ENCODE measurements at places on chromosomes 11 and 22. TPM values are rescaled to one million over a fixed set of nuclear protein-coding genes. Genes with fewer than 3 reads are reported as not detected.
A peak's percentile ranks its signal among the peaks of the same experiment; 100 is the strongest.

- DNase-seq: no peak
Measured at GRCh38 chr22:19998991-19999820, 17.4 kb downstream of the ARVCF start.

GRCh38 chr11:8291421-8292350 lies 28.0 kb upstream of the LMO1 start:
- DNase-seq: no peak

The SOX10 gene
- total RNA-seq: not detected

DNA sequence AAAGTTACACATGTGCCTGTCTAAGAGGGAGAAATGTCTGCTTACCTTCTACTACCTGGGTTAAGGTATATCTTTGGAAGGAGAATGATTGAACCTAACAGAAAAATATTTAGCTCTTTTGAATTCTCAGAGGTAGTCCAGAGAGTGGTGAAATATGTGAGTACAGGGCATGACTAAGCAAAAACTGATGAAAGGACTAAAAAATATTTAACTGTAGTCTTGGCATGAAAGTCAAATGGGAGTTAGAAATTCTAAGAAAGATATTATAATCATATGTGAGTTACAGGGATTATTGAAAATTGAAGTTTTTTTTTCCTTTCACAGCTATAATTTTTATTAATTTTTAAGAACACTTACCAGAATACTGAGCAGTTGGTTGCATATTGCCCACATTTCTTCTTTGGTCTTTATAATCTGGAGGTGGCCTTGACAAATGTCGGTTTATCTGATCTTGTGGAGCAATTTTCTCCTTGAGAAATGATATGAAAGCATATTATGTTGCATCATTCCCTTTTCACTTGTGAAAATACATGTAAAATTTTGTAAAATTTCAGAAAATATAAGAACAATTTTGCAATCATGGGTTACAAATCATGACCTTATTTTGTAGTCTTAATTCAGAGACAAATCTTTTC lies 61.4 kb upstream of the MTMR2 start:
- DNase-seq: no peak

- DNase-seq: no peak
Measured at GRCh38 chr11:12528487-12528886, 145.7 kb upstream of the TEAD1 start.

The TRIM34 gene
- total RNA-seq: 13.2 TPM

DNA sequence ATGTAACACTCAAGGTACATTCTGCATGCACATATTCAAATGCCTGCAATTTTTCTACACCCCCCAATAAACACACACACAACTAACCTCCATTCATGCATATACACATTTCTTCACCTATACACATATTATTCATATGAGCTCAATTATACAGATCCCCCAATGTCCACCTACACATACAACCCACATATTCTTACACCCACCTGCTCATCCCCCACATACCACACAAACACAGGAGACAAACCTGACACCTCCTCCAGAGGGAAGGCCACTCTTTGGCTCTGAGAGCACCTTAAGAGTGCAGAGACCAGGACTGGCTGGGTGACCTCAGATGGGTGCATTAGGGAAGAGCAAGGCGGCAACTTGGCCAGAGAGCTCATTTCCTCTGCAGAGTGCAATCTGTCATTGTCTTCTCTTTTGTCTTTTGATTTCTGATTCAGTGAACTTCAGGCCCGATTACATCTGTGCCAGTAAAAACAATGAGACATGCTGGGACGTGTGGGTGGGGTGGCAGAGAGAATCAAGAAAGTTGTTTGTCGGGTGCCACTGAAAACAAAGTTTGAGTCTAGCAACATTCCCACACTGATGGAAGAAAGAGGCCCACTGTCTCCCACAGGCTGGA lies 208.4 kb downstream of the NXPE2 start:
- DNase-seq: no peak

- no peak for DNase-seq
Measured at GRCh38 chr11:114036958-114037357, 22.6 kb upstream of the ZBTB16 start.

The UBQLN3 gene
- not detected for total RNA-seq

The SYT13 gene
- total RNA-seq: 7.2 TPM

- DNase-seq: peak; percentile 6
Measured at GRCh38 chr11:23143022-23143421, 282.7 kb upstream of the CCDC179 start.

The CD6 gene
- total RNA-seq: 0.10 TPM

- DNase-seq: no peak
Measured at GRCh38 chr11:13883042-13883441, 79.5 kb upstream of the SPON1 start.

GRCh38 chr11:60265373-60266214 lies 14.9 kb upstream of the MS4A4A start:
- DNase-seq: peak; percentile 67

- DNase-seq: peak; percentile 57
Measured at GRCh38 chr11:116073854-116074837, 569.9 kb upstream of the CADM1 start.

The ST14 gene
- 0.30 TPM for total RNA-seq

- DNase-seq: no peak
Measured at GRCh38 chr11:30911247-30911646, 325.1 kb upstream of the MPPED2 start.

GRCh38 chr11:19602891-19603290 lies 109.7 kb upstream of the NAV2 start:
- peak; percentile 32 for DNase-seq

DNA sequence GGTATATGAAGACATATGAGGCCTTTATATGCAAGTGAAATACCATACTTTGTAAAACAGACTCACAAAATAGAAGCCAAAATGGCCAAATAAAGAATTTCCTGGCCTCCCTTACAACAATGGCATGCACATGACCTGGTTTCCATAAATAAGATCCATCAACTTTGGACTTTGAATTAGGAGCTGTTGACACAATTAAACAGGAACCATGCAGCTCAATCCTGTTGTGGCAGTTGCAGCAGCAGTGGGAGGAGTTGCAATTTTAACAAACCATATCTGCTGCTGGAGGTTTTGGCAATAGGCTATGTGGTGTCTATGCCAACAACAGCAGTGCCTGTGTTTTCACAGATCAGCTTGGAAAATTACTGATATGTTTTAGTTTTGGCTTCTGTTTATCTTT lies 818.6 kb downstream of the FAM181B start:
- no peak for DNase-seq

GRCh38 chr22:33083212-33083611 lies 25.0 kb upstream of the SYN3 start:
- DNase-seq: no peak

DNA sequence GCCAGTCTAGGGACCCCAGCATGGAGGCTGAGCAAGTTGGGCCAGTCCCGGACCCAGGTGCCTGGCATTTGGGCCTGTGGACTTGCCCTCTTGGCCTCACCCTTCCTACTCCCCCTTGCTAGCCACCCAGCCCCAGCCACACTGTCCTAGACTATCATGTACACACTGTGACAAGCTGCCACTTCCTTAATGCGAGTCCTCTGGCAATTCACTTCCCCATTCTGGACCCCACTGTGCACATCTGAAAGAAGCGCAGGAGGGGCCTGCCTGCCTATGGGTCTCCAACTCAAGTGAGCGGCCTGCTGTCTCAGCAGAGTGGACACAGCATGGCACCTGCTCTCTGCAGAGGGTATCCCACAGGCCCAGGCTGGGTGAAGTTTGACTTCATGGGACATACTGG lies 68.5 kb upstream of the LMO1 start:
- no peak for DNase-seq

GRCh38 chr11:2108675-2109491 lies 30.3 kb downstream of the IGF2 start:
- DNase-seq: no peak

- DNase-seq: no peak
Measured at GRCh38 chr11:111761036-111761435, 5.2 kb downstream of the PPP2R1B start.

GRCh38 chr11:11444804-11445131 lies 91.7 kb upstream of the CSNK2A3 start:
- DNase-seq: no peak

DNA sequence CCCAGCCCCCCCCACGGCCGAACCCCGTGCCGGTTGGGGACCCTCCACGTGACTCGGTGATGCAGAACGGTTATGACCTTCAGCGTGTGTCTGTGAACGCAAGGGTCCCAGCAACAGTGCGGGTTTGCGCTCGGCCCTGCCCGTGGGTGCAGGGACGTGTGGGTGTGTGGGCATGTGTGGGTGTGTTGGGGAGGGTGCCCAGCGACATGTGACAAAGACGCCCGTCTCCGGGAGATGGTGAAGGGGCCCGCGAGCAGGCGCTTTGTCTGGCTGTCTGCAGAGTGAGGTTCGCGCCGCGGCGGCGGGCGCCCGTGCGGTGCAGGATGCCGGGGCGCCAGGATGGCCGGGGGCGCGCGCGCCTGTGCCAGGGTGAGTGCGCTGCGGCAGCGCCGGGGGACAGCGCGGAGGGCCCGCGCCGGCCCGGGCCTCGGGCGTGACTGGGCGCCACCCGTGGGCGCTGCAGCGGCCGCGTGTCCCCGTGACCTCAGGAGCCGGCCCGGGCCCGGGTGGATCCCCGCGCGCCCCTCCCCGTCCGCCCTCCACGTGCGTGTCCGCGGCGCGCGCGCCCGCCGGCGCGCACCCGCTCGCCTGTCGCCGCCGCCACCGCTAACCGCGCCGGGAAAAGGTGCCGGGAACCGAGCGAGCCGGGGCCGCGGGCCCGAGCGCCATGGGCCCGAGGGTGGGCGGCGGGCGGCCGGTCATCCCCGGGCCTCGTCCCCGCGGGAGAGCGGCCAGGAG lies at the start of gene LRFN4:
LRFN4 (plus strand) TSS at position 569 of the 738 bp plus-strand sequence. CDS start 681 bp downstream, outside the sequence.
- DNase-seq: peak; percentile 71

- DNase-seq: no peak
Measured at GRCh38 chr11:120220747-120221037, 9.9 kb downstream of the OAF start.

GRCh38 chr22:44587737-44588310 lies 89.8 kb upstream of the RTL6 start:
- no peak for DNase-seq

The YPEL4 gene
- 0.25 TPM for total RNA-seq

The CD151 gene
- total RNA-seq: 642 TPM

GRCh38 chr11:119029069-119029339 lies 1.7 kb downstream of the SLC37A4 start:
- no peak for DNase-seq

The B3GAT1 gene
- not detected for total RNA-seq

GRCh38 chr11:108551651-108552462 lies 41.7 kb downstream of the EXPH5 start:
- DNase-seq: no peak

The PSMD13 gene
- 239 TPM for total RNA-seq

DNA sequence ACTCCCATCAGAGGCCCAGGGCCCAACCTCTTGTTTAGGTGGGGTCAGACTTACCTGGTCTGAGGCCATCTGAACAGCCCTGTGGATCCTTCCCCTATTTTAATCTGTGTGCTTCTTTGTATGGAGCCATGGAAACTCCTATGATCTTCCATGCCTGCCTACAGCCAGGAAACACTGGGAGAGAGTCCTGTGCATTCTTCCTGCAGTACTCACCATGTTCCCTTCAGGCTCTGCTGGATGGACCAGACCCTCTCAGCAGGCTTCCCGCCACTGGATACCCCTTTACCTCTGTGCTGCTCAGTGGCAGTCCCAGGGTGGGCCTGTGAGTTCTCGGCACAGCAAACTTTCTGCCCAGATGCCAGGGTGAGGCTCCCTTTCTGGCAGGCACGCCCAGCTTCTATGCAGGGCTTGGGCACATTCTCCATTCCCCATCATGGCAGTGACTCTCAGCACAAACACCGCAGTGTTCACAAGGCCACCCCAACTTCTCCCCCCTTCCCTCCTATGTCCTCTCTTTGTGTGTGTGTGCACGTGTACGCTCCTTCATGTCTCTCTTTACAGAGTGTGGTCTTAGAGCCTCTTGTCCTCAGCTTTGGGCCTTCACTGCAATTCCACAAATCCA lies 34.8 kb downstream of the NEU3 start:
- no peak for DNase-seq

DNA sequence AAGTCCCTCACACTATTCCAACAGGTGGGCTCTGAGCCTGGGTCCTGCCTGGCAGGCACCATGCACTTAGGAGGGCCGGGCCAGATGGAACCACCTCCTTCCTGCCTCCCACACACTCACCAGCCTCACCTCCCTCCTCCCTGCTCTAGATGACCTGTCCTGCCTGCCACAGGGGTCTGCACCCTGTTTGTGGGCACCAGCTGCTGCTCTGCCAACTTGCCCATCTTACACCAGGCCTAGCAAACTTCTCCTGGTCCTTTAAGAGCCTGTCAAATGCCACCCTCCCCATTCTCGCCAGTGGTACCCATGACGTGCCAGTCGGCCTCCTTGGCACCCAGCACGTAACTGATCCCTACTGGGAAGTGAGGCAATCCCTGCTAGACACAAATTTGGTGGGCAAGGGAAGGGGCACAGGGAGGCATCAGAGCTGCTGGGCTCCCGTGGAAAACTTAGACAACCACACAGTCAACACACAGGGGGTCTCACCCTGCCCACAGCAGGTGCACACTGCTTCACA lies 3.1 kb downstream of the MOB2 start:
- no peak for DNase-seq

DNA sequence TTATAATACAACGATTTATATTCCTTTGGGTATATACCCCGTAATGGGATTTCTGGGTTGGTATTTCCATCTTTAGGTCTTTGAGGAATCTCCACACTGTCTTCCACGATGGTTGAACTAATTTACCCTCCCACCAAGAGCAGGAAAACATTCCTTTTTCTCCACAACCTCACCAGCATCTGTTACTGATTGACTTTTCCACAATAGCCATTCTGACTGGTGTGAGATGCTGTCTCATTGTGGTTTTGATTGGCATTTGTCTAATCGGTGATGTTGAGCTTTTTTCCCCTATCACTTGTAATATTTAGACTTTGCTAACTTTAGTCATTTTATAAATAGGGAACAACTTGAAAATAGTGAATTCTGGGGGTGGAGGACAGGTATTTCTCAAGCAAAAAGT lies 58.1 kb downstream of the PPFIA1 start:
- DNase-seq: no peak

- no peak for DNase-seq
Measured at GRCh38 chr11:2249189-2249916, 21.0 kb downstream of the ASCL2 start.

GRCh38 chr11:108147150-108147549 lies 25.8 kb downstream of the ACAT1 start:
- DNase-seq: no peak

The TIGD3 gene
- 1.7 TPM for total RNA-seq

The LRRC56 gene
- 0.34 TPM for total RNA-seq

The AIFM3 gene
- total RNA-seq: 0.47 TPM

Measured in M059J (cell line).